ENCODE measurements at places on chromosomes 13 and 19.

DNA sequence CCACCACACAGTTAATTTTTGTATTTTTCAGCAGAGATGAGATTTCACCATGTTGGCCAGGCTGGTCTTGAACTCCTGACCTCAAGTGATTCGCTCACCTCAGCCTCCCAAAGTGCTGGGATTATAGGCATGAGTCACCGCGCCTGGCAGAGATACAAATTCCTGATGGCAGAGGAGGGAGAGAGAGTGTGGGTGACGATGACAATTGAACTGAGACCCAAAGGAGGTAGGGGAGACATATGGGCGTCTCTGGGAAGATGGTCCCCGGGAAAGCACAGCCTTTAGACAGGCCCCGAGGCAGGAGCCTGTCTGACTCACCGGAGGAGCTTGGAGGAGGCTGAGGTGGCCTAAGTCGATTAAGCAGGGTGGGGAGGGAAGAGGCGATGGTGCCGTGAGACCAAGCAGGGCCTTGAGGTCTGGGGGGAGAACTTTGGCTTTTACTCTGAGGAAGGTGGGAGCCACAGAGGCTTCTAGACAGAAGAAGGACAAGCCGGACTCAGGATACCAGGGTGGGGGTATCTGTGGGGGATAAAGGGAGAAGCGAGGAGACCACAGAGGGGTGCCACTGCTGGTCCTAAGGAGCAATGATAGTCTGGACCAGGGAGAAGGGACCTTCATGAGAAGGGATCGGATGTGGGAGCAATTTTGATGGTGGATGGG is 38.2 kb downstream of the ARRDC2 start:
- no peak for DNase-seq

- DNase-seq, result no peak
Observed at GRCh38 chr13:27283906-27284493, 13.4 kb downstream of the RASL11A start.

DNA sequence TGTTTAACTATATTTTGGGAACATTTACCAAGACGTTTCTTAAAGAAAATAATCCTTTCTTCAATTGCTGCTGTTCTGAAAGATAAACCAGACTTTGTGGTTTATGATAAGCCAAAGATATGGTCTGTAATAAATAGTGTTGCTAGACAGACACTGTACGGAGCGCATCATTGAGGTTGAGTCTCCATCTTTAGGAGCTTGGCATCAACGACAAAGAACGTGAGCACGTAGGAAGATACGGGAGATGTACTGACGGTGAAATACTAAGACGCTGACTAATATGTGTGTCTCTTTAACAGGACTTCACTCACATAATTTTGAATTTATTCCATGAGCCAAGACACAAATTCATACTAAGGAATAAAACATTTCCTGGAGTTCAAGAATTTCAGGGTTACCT is 16.2 kb downstream of the TEX29 start:
- no peak for DNase-seq

GRCh38 chr13:59236309-59236919 is 927.3 kb downstream of the DIAPH3 start:
- DNase-seq, result no peak

- DNase-seq, result no peak
Observed at GRCh38 chr13:71879129-71879535, 12.1 kb upstream of the DACH1 start.

GRCh38 chr13:33746867-33747266 is 71.1 kb upstream of the RFC3 start:
- DNase-seq, result no peak

- no peak for DNase-seq
Observed at GRCh38 chr13:21230516-21230915, 54.1 kb downstream of the MRPL57 start.

- no peak for DNase-seq
Observed at GRCh38 chr19:45217193-45217956, 27.8 kb downstream of the EXOC3L2 start.

DNA sequence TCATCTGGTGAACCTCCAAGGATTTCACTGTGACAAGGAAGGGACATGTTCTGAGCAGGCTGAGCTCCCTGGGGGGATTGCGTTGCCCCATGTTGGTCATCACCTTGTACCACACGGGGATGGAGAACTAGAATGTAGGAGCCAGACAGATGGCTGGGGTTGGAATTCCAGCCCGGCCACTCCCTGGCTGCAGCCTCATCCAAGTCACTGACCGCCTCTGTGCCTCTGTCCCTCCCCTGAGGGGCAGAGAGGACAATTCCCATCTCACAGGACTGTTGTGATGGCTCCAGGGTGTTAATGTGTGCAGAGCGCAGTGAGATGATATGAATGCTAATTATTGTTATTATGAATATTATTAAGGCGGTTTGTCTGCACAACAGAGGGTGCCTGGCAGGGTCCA is 24.1 kb downstream of the ADGRL1 start:
- DNase-seq, result no peak

GRCh38 chr19:12695514-12695913 is 917 bp downstream of the FBXW9 start:
- DNase-seq, result no peak

DNA sequence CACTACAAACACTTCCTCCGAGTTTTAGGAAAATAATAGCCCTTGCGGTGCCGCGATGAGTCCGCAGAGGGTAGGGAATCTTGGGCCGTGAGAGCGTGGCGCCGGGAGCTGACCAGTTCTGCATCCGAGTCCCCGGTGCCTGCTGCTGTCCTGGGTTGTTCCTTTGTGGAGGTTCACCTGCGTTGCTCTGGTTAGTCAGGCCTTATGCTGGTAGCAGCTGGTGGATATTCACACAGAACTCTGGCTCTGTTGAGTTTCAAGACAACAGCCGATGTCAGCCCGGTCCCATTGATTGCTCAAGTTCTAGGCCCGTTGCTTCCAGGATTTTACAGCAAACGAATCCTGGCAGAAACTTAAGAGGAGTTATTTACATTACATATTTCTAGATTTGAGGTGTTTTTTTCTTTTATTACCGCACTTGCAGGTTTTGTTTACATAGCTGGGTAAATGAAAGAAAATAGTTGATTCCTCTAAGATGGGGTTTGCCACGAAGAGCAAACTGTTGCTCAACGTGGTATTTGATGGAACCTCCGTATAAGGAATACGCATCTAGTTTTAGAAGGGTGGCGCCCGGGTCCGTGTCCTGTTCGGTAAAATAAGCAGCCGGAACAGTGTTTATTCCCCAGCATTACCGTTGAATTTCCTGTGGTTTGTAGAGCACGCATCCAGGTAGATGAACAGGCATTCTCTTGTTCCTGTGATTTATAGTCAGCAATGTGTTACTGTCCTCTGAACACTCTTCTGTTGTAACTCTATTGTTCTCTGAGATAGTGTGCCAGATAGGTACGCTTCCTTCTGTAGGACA is 1.3 kb downstream of the CLDN10 start:
- no peak for DNase-seq

- no peak for DNase-seq
Observed at GRCh38 chr13:25882466-25883357, 169.1 kb downstream of the SHISA2 start.

GRCh38 chr13:50955241-50955640 is 45.6 kb downstream of the RNASEH2B start:
- DNase-seq, result no peak

DNA sequence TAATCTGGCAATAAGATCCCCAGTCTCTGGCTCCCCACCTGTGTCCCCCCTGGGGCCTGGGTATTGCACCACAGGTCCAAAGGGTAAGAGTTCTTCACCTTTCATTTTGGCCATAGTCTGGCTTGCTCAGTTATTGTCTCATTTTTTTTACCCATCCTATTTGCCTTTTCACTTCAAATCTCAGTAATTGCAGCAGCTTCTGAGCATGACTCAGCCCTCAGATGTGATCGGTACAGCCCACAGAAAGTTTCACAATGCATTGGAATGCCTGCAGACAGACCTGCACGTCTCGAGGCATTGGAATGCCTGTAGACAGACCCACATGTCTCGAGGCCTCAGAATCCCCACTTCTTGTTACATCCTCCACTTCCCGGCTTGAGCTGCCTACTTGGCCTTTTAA is 173.6 kb downstream of the NUFIP1 start:
- DNase-seq, result no peak

DNA sequence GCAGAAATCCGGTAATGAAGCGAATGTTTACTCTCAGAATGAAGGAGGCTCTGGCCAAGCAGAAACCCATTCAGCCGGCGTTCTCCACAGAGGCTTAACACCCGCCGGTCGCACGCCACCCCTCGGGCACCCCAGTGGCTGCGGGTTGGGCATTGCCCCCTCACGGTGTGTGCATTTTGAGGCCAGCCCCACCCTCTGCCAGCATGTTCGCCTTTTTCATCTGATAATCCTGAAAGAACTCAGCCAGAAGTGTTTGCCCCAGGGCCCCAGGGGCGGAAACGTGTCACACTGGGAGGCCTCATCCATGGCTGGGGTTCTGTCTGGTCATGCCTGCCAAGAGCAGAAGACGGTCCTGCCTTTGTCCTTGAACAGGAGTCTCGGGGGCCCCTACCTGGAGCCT is 34.2 kb downstream of the COMP start:
- DNase-seq, result no peak

DNA sequence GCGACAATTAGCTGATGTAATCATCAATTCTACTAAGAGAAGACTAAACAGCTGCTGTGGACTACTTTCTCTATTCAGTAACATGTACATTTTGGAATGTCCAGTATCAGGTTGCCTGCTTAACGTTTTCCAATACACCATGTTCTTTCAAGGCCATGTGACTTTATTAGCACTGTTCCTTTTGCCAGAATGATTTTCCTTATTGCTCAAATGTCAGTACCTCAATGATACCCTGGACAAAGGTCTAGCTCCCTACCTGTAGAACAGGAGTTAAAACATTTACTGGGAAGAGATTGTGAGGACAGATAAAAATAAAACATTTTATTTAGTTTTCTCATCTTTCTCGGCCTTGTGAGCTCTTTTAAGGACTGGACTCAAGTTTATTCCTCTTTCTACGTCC is 3.8 kb upstream of the RBM26 start:
- no peak for DNase-seq

DNA sequence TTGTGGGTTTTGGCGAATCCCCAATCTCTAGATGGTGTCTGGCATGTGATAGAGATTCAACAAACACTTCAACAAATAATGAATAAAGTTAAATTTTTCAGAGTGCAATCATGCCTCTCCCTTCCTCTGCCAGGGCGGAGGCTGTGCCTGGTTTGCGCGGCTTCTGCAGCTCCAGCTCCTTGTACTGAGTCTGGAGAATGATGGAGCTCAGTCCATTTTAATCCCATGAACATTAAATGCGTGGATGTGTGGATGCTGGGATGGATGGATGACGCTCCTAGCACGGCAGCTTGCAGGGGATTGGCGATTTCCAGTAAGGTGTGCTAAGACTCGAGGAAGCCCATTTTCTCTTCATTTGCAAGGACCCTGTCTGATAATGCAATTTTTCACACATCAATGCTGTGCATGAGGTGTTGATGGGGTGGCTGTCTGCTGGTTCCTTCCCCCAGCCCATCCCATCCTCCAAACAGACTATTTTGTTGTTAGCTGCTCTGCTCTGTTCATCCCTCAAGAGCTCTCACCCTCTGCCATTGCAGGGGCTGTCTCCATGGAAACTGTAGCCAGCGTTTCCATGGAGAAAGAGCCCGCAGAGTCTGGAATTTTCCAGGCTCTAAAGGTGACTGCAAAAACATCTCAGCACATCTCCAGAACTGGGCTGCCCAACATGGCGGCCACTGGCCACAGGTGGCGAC is 92.6 kb upstream of the PEG3 start:
- no peak for DNase-seq

DNA sequence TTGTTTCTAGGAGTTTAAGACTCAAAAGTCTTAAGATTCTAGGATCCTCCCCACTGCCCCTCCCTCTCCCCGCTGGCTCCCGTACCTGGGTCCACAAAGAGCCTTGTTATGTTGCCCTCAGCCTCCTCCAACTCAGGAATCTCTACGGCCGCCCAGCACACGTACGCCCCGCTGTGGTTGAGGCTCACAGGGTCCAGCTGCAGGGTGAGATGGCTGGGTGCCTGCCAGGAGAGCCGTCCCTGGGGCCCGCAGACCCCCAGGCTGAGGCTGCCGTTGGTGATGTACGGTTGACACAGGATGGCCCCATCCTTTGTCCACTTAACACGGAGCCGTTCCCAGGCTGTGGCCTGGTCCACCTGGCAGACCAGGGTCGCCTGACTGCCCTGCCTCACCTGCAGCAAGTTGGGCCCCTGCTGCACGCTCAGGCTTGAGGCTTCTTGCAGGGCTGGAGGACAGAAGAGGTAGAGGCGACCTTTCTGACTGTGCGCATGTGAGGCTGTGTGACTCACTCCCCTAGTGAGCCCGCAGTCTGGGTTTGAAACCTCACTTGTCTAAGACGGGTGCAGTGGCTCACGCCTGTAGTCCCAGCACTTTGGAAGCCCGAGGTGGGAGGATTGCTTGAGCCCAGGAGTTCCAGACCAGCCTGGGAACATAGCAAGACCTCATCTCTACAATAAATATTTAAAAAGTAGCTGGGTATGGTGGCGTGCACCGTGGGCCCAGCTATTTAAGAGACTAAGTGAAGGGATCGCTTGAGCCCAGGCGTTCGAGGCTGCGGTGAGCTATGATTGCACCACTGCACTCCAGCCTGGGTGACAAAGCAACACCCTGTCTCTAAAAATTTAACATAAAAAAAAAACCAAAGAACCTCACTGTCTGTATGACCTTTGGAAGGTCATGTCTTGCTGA is 4.0 kb downstream of the TMIGD2 start:
- no peak for DNase-seq

- DNase-seq, result no peak
Observed at GRCh38 chr13:106213028-106213757, 322.3 kb downstream of the EFNB2 start.

DNA sequence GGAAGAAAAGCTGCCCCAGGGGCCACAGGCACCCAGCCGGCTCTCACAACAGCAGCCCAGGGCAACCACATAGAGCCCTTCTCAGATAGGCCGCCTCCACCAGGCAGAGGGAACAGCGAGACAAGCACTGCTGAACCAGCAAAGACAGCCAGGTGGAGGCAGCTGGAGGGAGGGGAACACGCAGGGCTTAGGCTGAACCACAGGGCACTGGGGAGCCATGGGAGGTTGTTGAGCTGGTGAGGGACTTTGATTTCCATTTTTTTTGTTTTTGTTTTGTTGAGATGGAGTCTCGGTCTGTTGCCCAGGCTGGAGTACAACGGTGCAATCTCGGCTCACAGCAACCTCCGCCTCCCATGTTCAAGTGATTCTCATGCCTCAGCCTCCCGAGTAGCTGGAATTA is 3.5 kb downstream of the GAMT start:
- DNase-seq, result no peak

- no peak for DNase-seq
Observed at GRCh38 chr13:44732503-44733098, 156.5 kb upstream of the TSC22D1 start.

DNA sequence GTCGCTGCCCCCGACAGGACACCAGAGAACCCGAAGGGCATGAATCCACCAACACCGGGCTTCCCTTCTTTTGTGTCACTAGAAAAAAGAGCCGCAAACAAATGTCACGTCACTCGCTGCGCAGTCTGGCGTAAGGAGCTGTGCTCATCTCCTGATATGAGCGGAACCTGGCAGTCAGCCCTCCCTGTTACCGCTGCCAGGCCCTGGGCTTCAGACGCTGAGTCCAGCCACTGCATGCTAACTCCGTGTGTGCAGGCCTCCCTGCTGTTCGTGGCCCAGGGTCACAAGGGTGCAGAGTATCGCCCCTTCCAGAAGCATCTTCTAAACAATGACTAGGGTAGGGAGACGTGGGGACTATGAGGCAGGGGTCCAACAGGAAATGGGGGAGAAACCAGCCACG is 71.3 kb downstream of the SLC7A1 start:
- no peak for DNase-seq

- DNase-seq, result no peak
Observed at GRCh38 chr13:104011505-104012241, 945.5 kb upstream of the SLC10A2 start.

GRCh38 chr13:50794226-50794625 is 49.3 kb downstream of the DLEU7 start:
- no peak for DNase-seq

- no peak for DNase-seq
Observed at GRCh38 chr13:23740002-23740401, 149.2 kb downstream of the MIPEP start.
